Frontal cortex (tissue), 4 donors: ENCODE measurements at places on chromosomes 7 and 10.

DNA sequence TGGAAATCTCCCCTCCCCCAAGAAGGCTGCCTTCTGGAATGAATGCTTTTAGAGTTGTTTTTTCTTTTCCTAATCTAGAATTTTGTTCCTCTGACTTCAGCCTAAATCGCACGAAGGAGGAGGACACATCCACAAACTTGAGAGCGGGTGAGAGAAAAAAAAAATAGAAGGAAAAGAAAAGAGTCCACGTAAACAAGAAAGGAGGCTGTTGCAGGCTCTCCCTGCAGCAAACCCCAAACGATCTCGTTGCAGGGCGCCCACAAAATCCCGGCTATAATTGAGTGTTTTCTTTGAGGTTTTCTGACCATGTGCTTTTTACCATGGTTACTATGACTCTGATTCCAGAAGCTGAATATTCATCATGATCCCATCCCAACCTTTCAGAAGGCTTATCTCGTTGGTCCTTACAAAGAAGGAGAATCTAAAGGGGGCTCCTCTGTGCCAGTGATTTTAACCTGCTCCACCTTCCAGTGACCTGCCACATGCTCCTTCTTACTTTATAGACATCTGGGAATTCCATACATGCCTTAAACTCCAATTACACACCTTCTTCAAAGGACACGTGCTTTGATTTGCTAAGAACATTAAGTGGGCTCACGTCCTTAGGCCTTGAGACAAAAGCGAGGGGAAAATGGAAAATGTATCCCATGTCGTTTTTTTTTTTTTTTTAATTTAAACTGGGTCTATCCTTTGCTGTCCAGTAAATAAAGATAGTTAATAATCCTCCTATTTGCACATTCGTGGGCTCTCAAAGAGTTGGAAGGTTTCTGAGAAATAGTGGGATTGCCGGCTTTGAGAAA, 5.8 kb downstream of the TWIST1 start:
- no peak for DNase-seq

DNA sequence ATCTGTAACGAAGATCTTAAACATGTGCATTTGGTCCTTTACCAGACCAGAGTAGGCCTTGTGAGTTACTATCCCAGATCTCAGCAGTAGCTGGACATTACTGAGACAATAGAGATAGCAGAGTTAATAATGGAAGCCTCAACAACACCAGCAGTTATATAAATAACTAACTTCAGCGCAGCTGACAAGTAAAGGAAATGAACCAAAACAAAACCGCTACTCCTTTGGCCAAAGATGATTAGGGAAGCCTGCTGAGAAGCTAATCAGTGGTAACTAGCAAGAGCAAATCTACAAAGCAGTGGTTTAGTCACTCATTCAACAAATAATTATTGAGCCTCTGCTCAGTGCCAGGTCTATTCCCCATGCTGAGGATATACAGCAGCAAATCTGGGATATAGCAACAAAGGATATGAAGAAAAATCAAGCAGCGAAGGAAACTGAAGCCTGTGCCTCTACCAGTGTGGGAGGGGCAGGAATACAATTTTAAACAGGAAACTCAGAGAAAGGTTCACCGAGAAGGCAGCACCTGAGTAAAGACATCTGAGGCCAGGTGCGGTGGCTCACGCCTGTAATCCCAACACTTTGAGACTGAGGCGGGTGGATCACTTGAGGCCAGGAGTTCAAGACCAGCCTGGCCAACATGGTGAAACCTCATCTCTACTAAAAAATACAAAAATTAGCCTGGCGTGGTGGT, 103.6 kb downstream of the ELMO1 start:
- DNase-seq, result no peak

DNA sequence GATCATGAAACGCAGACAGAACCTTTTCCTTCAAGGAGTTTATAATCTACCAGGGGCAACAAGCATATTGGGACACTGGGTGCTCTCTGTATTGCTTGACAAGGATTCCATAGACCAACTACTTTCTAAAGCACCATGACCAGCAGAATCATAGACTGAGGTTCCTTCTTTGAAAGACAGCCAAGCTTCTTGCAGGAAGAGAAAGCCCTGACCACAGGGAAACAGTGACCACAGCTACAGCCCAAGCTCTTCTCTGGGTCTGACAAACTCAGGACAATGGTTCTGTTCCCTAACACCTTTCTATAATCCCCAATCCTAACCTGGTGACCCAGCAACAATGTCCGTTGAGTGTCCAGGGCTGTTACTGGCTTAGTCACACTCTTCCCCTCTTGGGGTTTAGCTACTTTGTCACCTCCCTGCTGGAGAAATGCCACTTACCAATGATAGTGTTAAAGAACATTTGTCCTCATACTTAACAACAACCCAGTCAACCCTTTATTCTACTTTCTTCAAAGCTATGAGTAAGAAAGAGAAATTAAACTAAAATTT, 155.7 kb downstream of the JAZF1 start:
- DNase-seq, result no peak

GRCh38 chr7:105934572-105935185, 28.4 kb upstream of the CDHR3 start:
- no peak for DNase-seq

GRCh38 chr10:48574322-48574796, 30.5 kb downstream of the ARHGAP22 start:
- DNase-seq, result no peak

DNA sequence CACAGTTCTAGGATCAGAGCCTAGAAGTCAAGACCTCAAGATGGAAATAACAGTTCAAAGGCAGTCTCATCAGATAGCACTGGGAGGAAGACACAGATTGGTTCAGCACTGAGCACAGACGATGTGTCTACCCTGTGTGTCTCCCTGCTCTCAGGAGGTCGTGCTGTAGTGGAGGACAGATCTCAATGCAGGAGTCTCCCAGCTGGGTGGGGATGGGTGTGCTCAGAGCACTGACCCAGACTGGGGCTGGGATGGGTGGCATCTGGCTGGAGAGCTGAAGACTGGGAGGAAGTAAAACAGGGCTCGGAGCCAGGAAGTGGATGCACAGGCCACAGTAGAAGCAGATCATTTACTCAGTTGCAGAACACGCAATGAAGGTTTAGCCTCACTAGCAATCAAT, 69.5 kb upstream of the GDF10 start:
- DNase-seq, result no peak

GRCh38 chr7:1494447-1494846, 9.7 kb downstream of the INTS1 start:
- no peak for DNase-seq

DNA sequence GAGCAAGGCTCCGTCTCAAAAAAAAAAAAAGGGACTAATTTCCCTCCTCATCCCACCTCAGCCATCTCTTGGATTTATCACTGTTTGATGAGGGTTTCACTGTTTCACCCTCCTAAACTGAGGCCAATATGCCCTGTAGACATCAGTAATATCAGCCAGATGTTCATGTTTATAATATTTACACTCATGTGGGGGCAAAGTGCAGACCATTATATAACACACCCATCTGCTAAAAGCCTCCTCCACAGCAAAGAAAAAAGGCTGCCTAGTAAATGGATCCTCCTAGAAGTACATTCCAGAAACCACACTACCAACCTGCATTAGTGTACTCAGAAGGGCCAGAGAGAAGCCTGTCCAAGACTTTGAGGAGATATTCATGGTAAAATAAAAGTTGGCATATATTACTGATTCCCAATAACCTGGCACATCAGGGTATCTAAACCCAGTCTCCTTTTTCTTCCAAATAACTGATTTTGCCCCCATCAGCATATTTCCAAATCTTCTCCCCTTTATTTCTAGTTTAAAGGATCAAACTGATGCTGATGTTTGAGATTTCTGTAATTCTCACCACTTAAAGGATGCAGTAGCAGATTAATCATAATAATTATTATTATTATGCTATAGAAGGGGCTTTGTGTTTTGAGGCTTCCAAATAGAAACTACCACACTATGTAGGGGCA, 55.1 kb downstream of the LGI1 start:
- no peak for DNase-seq

DNA sequence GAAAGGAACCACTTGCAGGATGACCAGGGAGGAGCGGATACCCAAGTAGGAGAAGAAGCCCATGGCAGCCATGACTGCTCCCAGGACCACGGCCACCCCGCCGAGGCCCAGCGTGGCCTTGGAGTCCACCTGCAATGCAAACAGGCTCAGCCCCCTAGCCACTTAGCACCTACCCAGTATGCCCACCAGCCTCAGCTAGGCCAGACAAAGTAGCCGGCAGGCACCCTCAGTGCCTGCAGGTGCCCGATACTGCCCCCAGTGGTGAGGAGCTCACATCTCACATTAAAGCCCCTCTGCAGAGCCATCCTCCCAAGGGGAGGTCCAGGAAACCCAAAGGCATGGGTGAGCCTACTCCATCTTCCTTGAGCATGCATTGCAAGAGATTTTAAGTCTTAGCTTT, 6.6 kb downstream of the NPC1L1 start:
- peak; percentile 32 for DNase-seq

- DNase-seq, result no peak
These were observed 10.6 kb downstream of the SGMS1 start for GRCh38 chr10:50613150-50613549.

DNA sequence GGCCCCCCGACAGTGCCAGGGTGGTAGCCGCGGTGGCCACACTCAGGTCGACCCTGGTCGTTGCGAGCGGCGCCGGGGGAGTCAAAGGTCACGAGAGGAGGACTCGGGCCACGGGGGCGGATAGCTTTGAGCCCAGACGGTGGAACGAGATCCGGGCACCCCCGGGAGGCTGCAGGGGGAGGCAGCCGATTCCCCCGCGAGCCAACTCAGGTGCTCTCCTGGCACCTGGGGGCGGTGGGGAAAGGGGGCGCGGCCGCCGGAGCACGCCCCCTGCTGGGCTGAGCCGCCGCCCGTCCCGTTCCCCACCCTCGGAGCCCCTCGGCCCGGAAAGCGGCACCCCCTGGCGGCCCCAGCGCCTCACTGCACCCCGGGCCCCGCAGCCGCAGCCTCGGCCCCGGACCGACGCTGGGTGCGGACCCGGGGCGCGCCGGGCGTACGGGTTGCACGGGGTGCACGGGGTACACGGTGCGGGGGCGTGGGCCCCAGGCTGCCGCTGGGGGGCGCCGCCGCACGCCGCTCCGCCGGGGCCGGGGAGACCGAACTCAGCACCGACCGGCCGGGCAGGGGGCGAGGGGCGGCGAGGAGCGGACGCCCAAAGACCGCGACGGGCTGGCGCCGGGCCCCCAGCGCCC, 521 bp upstream of the NYAP1 start:
- DNase-seq, result peak; percentile 83

- no peak for DNase-seq
These were observed 417.1 kb downstream of the SUGCT start for GRCh38 chr7:40551685-40552576.

DNA sequence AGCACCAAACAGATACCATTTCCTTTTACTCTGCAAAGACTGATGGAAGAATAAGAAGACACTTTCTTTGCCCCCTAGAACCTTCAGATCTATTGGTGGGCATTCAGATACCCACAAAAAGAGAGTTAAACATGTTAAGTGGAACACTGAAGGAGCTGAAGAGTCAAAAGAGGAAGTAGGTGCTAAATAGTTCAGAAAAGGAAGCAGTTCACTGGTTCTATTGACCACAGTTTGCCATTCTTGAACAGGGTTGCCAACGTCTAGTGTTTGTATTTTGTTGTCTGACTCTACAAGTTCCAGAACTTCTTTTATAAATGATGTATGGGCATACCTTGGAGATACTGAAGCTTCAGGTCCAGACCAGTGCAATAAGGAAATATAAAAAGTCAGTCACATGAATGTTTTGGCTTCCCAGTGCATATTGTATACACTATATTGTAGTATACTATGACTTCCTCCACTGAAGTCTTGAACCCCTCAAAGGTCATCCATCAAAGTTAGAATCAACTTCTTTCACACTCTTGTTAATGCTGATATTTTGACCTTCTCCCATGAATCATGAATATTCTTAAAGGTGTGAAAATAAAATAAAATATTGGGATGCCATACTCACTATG, 47.5 kb upstream of the AGR3 start:
- no peak for DNase-seq

- peak; percentile 73 for DNase-seq
These were observed 26.4 kb downstream of the MYL10 start for GRCh38 chr7:101602484-101603241.

- no peak for DNase-seq
These were observed 11.1 kb upstream of the VIM start for GRCh38 chr10:17216901-17217395.

DNA sequence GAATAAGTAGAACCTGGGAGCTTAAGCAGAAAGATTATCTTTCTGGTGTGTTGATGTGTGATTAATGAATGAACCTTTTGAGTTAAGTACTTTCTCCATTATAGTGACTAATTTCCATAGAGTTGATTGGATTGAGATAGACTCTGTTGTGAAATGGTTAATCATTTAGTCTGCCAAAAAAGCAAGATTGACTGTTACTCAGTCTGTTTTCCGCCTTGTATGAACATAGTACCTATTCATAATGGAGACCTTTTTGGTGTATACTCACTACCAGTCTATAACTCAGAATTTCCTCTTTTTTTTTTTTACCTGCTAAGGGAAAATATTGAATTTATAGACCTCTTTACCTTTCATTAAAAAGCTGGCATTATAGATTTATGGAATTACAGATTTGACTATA, 14.4 kb upstream of the NPVF start:
- DNase-seq, result no peak

- DNase-seq, result no peak
These were observed 4.6 kb downstream of the AKR1B1 start for GRCh38 chr7:134454277-134454676.
